Spleen (tissue), 13 donors: ENCODE measurements at places on chromosomes 6 and 20.

GRCh38 chr6:52108128-52108527 lies 20.7 kb upstream of the PKHD1 start:
- H3K27me3 ChIP-seq, result no peaks in the 10 kb centered on the region
- no peak overlapping the region for H3K27ac ChIP-seq
- no peaks in the 10 kb centered on the region for H3K36me3 ChIP-seq
- no peaks in the 10 kb centered on the region for H3K4me1 ChIP-seq

DNA sequence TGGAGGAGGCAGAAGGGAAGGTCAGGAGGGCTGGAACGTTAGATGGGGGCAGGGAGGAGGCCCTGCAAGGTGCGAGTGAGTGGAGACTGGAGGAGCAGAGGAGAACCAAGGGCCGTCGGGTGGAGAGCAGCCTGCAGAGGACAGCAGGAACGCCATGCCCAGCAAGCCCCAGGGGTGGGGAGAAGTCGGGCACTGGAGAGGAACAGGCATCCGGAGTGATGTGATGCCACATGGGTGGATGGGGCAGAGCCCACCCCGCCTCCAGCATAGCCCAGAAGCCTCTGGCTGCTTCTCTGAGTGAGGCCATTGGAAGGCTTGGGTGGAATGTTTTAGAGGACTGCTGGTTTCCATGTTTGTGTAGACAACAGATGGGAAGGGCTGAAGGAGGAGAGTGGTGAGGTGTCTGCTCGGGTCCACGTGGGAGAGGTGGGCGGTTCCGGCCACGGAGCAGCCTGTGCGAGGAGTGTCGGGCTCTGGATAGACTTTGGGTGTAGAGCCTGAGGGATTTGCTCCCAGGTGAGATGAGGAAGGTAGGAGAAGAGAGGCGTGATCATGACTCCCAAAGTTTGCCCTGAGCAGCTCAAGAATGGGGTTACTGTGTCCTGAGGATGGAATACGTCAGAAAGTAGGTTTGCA lies 221.4 kb downstream of the SMOC2 start:
- no peak overlapping the region for H3K4me3 ChIP-seq
- no peak for DNase-seq
- no peaks in the 10 kb centered on the region for H3K27me3 ChIP-seq

GRCh38 chr20:11378252-11378651 lies 539.4 kb upstream of the BTBD3 start:
- H3K4me3 ChIP-seq, result no peak overlapping the region
- DNase-seq, result no peak
- no peaks in the 10 kb centered on the region for H3K4me1 ChIP-seq
- H3K27ac ChIP-seq, result no peak overlapping the region
- H3K36me3 ChIP-seq, result no peaks in the 10 kb centered on the region

- no peak overlapping the region for H3K4me3 ChIP-seq
- no peak for DNase-seq
- H3K4me1 ChIP-seq, result no peaks in the 10 kb centered on the region
- H3K27me3 ChIP-seq, result no peaks in the 10 kb centered on the region
- no peaks in the 10 kb centered on the region for H3K36me3 ChIP-seq
Observed at GRCh38 chr6:119552021-119552420, 202.5 kb upstream of the MAN1A1 start.

DNA sequence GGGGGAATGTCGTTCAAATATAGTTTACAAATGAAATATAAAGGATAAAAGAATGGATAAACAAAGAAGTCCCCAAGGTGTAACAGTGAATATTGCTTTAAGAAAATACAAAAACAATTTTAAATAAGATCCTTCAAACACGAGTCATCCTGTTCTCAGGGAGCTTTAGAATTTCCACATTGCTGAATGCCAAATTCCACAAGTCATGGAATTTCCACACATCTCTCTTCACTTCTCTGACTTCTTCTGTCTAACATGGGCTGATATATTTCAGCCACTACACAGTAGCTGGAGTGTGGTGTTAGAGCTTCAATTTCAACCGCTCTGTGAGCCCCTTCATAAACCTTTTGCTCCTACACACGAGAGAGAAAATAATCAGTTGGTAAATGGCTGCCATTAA lies 28.0 kb downstream of the IL22RA2 start:
- no peak for DNase-seq
- no peak overlapping the region for H3K4me3 ChIP-seq
- no peaks in the 10 kb centered on the region for H3K36me3 ChIP-seq

DNA sequence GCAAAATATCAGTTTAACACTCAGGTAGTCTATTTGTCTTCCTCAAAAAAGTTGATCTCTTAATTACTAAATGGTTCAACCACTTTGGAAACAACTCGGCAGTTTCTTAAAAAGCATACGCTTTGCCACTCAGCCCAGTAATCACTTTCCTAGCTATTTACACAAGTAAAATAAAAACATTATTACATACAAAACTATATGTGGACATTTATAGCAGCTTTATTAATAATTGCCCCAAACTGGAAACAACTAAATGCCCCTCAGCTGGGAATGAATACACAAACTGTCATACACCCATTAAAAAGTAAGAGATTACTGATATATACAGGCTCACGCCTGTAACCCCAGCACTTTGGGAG lies 7.4 kb downstream of the EEF1A1 start:
- H3K27ac ChIP-seq, result no peak overlapping the region
- peaks cover 35% of the 10 kb centered on the region for H3K4me1 ChIP-seq
- H3K4me3 ChIP-seq, result no peak overlapping the region
- DNase-seq, result no peak

- no peaks in the 10 kb centered on the region for H3K36me3 ChIP-seq
- peaks cover 19% of the 10 kb centered on the region for H3K27me3 ChIP-seq
- H3K4me1 ChIP-seq, result peaks cover 17% of the 10 kb centered on the region
- H3K4me3 ChIP-seq, result peak overlapping the region; percentile 22
- DNase-seq, result no peak
- no peak overlapping the region for H3K27ac ChIP-seq
Observed at GRCh38 chr20:5315807-5316187, 957 bp downstream of the PROKR2 start.

GRCh38 chr20:22575087-22575721 lies 9.2 kb downstream of the FOXA2 start:
- H3K4me3 ChIP-seq, result no peak overlapping the region
- peaks cover 100% of the 10 kb centered on the region for H3K27me3 ChIP-seq
- H3K27ac ChIP-seq, result no peak overlapping the region
- H3K4me1 ChIP-seq, result no peaks in the 10 kb centered on the region
- H3K36me3 ChIP-seq, result no peaks in the 10 kb centered on the region

DNA sequence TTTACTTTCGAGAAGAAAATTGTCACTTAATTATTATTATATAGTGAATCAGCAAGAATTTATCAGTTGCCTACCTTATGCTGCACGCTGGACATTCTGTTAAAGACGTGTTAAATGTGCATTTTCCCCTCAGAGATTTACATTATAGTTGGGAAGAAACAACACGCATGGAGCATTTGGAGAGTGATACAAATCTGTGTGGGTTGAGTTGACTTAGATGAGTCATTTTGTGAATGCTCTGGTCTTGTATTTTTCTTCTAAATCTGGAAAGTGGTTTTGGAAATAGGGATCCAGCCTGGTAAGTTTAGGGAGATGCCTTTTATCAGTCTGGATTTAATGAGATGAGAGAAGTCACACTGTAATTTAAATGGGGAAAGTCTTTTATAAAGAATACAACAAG lies 24.0 kb upstream of the SMIM26 start:
- no peak for DNase-seq
- H3K36me3 ChIP-seq, result no peaks in the 10 kb centered on the region
- no peak overlapping the region for H3K27ac ChIP-seq
- H3K4me3 ChIP-seq, result no peak overlapping the region
- H3K4me1 ChIP-seq, result no peaks in the 10 kb centered on the region

DNA sequence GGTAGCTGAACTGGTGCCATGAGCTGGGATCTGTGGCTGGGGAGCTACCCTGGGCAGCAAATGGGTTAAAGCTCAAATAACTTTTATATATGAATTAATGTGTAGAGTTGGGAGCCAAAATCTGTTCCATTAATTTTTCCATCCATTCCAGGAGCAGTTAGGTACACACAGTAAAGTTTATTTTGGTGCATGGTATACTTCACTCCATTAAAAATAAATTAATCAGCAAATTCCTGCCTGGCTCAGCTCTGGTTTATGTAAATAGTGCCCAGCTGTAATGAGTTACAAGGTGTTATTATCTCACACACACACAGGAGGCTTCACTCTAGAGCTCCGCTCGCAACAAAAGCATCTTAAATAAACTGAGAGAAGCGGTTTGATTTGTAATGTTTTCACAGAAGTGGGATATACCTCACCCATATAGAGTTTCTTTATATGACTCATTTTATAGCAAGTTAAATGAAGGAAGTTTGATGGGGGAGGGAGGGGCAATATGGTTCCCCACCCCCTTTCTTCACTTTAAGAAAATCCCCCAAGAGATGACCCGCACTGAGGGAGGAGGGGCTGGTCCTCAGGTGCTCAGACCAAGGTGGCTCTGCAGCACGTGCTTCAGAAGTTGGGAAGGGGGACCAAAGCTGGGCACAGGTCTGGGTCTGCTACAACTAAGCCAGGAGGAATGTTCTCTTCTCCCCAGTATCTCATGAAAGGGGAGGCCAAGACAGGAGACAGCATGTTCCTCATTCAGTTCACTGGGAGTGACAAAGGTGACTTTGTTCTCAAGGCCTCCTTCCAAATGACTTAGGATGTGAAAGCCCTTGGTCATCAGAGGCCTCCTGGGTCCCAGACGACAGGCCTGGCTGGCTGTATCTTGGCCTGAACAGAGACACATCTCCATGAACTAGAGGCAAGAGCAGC lies 10.5 kb upstream of the FAM83C start:
- H3K27me3 ChIP-seq, result no peaks in the 10 kb centered on the region
- H3K4me3 ChIP-seq, result no peak overlapping the region
- H3K27ac ChIP-seq, result no peak overlapping the region
- DNase-seq, result no peak
- H3K4me1 ChIP-seq, result peaks cover 4% of the 10 kb centered on the region

DNA sequence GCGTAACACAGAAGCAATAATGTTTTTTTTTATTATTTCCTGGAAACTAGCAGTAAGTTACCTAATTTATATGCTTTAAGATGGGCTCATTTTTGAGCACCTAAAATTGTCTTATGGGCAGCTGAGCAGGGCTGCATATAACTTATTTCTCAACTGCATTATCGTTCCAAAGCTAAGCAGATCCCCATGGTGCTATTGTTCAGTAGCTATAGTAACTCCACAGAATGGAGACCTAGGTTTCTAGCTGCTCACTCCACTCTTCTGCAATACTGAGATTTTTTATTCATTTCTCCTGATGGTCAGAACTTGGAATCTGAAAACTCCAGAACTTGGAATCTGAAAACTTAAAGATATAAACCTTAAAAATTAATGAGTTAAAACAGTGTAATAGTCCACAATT lies 18.7 kb downstream of the CRISP1 start:
- no peaks in the 10 kb centered on the region for H3K4me1 ChIP-seq
- no peak overlapping the region for H3K4me3 ChIP-seq
- H3K27ac ChIP-seq, result no peak overlapping the region
- no peaks in the 10 kb centered on the region for H3K36me3 ChIP-seq
- DNase-seq, result no peak

GRCh38 chr20:51687108-51687507 lies 81.1 kb downstream of the ATP9A start:
- H3K36me3 ChIP-seq, result no peaks in the 10 kb centered on the region
- no peaks in the 10 kb centered on the region for H3K27me3 ChIP-seq
- H3K4me3 ChIP-seq, result no peak overlapping the region
- H3K27ac ChIP-seq, result no peak overlapping the region

DNA sequence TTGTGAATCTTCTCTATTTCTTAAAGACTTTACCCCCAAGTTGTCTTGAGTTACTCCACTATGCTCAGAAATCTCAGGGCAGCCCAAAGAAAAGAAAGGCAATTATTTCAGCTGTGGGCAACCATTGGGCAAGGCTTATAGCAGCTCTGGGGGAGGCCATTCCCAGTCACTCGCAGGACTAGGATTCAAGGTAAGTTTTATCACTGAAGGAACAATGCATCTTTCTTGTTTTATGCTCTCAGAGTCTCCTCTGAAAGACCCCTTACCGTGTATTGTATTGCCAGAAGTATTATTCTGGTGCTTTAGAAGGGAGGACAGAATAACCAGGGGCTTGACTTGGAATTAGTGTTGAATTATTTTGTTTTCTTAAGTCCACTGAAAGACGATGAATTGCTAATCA lies 586.3 kb upstream of the MAP3K7 start:
- H3K36me3 ChIP-seq, result no peaks in the 10 kb centered on the region
- H3K4me1 ChIP-seq, result no peaks in the 10 kb centered on the region
- H3K4me3 ChIP-seq, result no peak overlapping the region
- H3K27ac ChIP-seq, result no peak overlapping the region
- DNase-seq, result no peak

DNA sequence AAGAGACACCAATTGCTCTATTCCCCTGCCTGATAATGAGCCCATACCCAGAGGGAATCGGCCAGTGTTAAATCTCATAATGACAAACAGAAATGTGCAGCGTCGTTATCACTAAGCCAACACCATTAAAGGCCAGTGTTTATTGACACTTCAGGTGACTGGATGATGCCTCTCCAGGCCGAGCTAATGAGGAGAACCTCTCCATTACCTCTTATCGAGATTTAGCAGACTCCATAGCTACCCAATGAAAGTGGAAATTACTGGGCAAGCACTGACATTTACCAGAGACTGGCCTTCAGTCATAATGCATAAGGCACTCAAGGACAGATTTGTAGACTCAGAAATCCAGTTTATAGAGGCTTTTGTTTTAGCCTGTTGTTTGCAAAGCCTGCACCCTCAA lies 669.5 kb downstream of the MAFB start:
- no peaks in the 10 kb centered on the region for H3K4me1 ChIP-seq
- no peaks in the 10 kb centered on the region for H3K36me3 ChIP-seq
- no peaks in the 10 kb centered on the region for H3K27me3 ChIP-seq
- H3K4me3 ChIP-seq, result no peak overlapping the region
- DNase-seq, result no peak
- no peak overlapping the region for H3K27ac ChIP-seq
